Right renal pelvis (tissue), 4 donors: ENCODE measurements at places on chromosomes 3 and 15. TPM values are rescaled to one million over a fixed set of nuclear protein-coding genes. Genes with fewer than 3 reads are reported as not detected.

The FHIT gene
- 24.5 TPM for polyA plus RNA-seq

The MLF1 gene
- 63.3 TPM for polyA plus RNA-seq

The VILL gene
- polyA plus RNA-seq, result 10.8 TPM

The UROC1 gene
- polyA plus RNA-seq, result 0.08 TPM

The GOLGA6B gene
- 0.19 TPM for polyA plus RNA-seq

The DUOXA2 gene
- not detected for polyA plus RNA-seq

The GOLGA8N gene
- 14.9 TPM for polyA plus RNA-seq

The ALG1L2 gene
- polyA plus RNA-seq, result 2.1 TPM

The MESP1 gene
- 1.4 TPM for polyA plus RNA-seq

The ZNF80 gene
- polyA plus RNA-seq, result 0.06 TPM

The GOLGA8R gene
- polyA plus RNA-seq, result 4.9 TPM

The DLL4 gene
- 9.8 TPM for polyA plus RNA-seq

The RASGRF1 gene
- 0.44 TPM for polyA plus RNA-seq

The GOLGA6L9 gene
- 5.4 TPM for polyA plus RNA-seq

The LRTM1 gene
- not detected for polyA plus RNA-seq

- DNase-seq, result no peak
Observed at GRCh38 chr15:65762914-65763787, 28.9 kb downstream of the DENND4A start.

GRCh38 chr3:59733041-59733809 is 683.4 kb upstream of the CFAP20DC start:
- no peak for DNase-seq

- no peak for DNase-seq
Observed at GRCh38 chr15:48559285-48559684, 86.2 kb downstream of the FBN1 start.

DNA sequence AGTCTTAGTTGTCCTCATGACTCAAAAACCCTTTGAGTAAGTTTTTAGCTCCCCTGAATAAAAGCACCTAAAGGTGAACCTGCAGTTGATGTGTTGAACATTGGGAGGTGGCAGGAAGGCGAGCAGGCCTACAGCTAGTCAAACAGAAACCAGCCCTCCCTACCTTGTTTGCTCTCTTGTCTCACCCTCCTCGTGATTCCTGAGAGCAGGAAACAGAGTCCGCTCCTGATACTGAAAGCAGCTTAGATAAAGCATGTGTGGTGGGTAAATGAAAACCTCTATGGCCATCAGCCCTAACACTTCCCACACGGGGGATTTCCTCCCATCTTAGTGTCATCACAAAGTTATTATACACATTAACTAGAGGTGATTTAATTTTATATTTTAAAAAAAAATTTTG is 21.8 kb upstream of the CLDN18 start:
- no peak for DNase-seq

GRCh38 chr3:29005862-29006261 is 275.0 kb upstream of the RBMS3 start:
- DNase-seq, result no peak

DNA sequence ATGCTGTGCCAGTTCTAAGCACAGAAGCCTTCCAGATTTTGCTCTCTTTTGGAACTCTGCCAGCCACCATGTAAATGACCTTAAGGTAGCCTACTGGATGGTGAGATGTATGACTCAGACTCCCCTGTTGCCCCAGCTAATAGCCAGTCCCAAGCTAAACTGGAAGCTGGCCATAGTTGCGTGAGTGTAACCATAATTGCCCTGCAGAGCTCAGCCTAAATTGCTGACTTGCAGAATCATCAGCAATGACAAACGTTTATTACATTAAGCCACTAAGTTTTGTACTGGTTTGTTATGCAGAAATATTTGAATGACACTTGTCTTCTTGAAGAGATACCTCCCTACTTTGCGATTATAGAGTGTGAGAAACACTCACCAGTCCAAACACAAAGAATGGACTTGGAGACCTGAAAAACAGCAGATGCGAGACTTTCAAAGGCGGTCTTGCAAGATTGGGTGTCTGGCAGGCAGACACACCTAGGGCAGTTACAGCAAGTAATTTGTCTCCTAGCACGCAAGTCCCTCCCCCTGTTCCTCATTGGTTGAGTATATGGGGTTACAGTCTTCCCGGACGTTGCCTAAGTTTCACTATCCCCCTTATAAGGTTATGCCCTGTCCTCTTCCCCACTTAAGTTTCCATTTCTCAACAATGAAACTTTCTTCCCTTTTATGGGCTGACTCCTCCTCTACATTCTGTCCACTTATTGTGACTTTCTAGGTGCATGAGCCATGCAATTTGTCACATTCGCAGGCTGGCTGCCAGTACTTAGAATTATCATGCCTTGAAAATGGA is 83.6 kb upstream of the XCR1 start:
- DNase-seq, result no peak

DNA sequence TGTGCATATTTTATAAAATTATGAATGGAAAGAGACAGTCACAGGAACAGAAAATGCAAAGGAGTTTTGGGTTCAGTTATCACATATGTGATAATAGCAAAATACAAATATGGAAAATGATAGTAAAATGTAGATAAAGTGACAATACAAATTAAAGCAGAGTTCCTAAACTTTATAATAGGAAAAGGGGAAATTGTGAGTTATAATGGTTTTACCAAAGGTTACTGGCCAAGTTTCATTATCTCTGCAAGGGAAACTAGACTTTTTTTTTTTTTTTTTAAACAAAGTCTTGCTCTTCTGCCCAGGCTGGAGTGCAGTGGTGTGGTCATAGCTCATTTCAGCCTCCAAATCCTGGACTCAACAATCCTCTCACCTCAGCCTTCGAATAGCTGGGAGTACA is 228.7 kb upstream of the CGNL1 start:
- DNase-seq, result no peak

DNA sequence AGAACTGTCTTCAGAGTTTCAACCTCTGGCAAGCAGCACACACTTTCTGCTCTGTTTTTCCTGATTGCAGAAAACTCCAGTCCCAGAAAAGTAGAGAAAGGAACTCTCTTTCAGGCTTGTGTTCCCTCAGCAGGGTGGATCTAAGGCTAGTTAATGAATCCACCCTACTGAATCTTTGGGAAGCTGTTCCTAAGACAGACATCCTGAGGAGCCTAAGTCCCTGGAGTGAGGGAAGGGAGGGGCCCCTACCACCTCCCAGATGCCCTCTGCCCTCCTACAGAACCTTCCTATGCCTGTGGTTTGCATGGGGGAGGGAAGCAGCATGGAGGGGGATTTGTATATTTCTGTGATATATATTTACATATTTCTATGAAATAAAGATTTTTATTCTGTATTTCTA is 124.4 kb downstream of the ANO10 start:
- DNase-seq, result no peak

GRCh38 chr3:105802118-105802706 is 66.6 kb downstream of the CBLB start:
- DNase-seq, result no peak

- no peak for DNase-seq
Observed at GRCh38 chr3:126663750-126664149, 8.8 kb upstream of the TXNRD3 start.

DNA sequence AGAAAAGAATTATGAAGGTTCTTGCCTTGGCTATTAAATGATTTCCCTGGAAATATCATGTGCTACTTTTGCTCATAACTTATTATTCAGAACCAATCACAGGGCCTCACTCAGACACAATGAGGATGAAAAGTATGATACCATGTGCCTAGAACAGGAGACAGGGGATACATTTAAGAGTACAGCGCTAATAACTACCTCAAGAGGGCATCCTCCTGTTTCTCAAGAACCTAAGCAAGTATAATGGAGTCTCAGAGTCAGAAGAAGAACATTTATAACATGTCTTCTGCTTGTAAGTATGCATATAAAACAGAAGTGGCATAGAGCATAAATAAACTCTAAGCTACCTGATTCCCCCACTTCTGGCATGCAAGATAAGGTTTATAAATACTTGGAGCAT is 125.4 kb upstream of the MME start:
- no peak for DNase-seq

GRCh38 chr3:161014843-161015749 is 90.1 kb downstream of the B3GALNT1 start:
- no peak for DNase-seq

DNA sequence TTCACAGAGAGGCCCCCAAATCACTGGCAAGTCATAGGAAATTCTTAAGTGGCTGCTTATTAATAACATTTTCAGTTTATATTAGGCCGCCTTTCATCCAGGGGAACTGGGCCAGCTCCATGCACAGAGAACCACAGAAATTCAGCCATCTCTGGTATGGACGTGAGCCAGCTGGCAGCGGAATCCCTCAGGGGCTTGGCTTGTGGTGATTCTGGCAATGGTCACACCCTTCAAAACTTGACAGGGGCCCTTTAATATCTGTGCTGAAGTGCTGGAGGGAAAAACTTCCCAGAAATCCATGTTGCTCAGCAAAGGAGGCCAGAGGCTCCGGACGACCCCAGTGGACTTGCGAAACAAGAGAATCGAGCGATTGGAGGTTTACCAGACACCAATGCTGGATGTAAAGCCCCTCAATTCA is 11.3 kb downstream of the PRICKLE2 start:
- no peak for DNase-seq

- DNase-seq, result peak; percentile 78
Observed at GRCh38 chr3:130892759-130893375, 1.0 kb upstream of the ATP2C1 start.

- no peak for DNase-seq
Observed at GRCh38 chr3:128354788-128355542, 111.7 kb downstream of the DNAJB8 start.

DNA sequence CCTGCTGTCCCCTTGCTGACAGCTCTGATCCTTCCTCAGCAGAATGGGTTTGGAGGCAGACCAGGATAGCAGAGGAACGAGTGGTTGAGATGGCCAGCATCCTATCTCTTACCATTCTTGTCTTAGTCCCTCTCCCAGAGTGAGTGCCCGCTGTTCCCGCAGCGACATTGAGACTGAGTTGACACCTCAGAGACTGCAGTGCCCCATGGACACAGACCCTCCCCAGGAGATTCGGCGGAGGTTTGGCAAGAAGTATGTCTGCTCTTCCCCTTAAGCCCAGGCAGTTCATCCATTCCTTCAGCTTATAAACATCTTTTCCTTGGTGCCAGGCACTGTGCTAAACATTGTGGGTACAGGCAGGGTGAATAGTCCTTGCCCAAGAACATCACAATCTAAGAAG is 21.2 kb downstream of the DUOX1 start:
- no peak for DNase-seq

- no peak for DNase-seq
Observed at GRCh38 chr3:114567771-114568170, 273.9 kb downstream of the TIGIT start.

- DNase-seq, result no peak
Observed at GRCh38 chr3:164806188-164806587, 272.1 kb downstream of the SI start.

DNA sequence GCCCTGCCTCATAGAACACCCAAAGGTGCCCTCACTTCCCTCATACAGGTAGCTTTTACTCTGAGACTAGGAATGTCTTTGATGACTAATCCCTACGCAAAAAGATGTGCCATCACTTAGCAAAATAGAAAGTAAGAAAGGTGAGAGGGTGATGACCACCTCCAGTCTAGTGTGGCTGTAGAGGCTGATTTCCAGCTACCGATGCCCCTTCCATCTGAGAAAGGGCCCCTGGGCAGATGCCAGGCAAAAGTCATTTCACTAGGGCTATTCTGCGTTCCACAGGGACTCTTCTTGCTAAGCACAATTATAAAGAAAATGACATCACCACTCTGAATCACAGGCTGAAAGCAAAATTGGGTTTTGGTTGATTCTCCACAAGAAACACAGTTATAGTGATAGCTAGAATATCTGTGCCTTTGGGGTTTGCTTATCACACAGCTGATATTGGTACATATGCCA is 77.4 kb downstream of the RBPMS2 start:
- DNase-seq, result no peak

GRCh38 chr15:55256281-55257011 is 33.2 kb downstream of the RAB27A start:
- DNase-seq, result no peak

GRCh38 chr15:90191794-90192509 is 9.2 kb upstream of the SEMA4B start:
- DNase-seq, result no peak

GRCh38 chr3:176941689-176942088 is 255.6 kb downstream of the TBL1XR1 start:
- no peak for DNase-seq

- DNase-seq, result no peak
Observed at GRCh38 chr3:129954514-129954913, 20.0 kb upstream of the TRH start.

GRCh38 chr3:155500194-155500818 is 206.8 kb upstream of the STRIT1 start:
- DNase-seq, result no peak

- no peak for DNase-seq
Observed at GRCh38 chr3:190614226-190615059, 100.6 kb downstream of the IL1RAP start.

- no peak for DNase-seq
Observed at GRCh38 chr3:39064646-39065045, 12.8 kb downstream of the WDR48 start.

DNA sequence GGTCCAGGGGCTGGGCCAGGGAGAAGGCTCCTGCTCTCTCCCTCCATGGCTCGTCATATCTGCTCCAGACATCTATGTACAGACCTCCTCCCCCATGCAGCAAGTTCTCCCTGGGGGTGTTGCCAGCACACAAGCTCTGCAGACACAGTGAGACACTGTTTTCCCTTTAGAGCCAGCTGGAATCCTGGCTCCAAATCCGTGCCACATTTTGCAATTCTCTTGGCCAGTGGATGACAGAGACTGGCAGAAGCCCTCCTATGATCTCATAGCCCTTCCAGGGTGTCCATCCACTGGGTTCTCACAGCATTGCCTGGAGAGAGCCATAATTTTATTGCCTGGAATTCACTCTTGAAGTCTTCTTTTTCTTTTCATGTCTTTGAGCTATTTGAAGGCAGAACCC is 203.9 kb downstream of the TLE3 start:
- DNase-seq, result no peak

DNA sequence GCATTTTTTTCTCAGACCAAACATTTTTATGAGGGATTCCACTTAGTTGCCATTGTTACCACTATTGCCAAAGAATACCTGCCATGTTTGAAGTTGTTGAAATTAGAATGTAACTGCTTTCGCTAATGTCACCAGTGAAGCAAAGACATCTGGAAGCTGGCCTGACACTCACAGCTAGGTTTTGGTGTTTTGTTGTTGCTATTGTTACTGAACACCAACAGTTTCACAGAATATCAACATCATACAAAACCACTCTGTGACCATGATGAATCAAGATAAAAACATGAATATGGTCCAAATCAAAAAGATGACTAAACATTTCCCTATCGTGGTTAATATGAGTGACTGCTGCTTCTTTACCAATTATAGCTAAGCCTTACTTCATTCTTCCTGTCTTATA is 6.9 kb upstream of the CFAP20DC start:
- no peak for DNase-seq

DNA sequence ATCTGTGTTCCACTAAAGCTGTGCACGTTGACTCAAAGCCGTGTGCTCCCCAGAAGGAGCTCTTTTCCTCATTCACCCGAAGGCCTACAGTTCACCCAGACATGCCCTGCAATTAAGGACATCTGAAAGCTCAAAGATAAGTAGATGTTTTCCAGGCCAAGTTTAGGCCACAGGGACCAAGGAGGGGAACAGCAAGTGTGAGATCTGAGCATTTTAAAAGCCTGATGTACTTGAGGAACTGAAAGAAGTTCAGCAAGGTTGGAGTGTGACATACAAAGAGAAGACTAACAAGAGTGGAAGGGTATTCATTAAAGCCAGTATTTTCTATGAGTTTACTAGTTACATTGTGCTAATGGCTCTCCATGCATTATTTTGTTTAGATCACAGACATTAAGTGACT is 68.0 kb downstream of the CASR start:
- DNase-seq, result no peak

- DNase-seq, result no peak
Observed at GRCh38 chr3:126472277-126473006, 3.2 kb downstream of the ZXDC start.
